ENCODE measurements at places on chromosomes 5 and 9.

- DNase-seq, result no peak
These were observed 69.4 kb downstream of the PPIC start for GRCh38 chr5:122967085-122967484.

DNA sequence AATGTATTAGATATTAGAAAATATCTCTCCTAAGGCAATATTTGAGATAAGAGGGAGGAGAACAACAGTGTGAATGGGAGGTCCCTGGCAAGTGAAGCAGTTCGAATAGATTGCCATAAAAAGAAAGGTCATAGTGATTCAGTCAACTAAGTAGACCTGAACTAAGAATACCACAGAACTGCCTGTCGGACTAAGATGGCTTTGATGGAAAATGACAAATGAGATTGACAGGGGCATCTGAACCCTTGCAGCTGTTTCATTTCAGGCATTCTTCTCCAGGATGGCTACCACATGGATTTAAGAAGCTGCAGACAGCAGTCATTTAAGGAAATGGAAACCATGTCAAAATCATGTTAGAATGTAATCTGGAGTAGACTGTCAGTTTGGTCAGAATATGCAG is 308.4 kb upstream of the MEF2C start:
- no peak for DNase-seq

DNA sequence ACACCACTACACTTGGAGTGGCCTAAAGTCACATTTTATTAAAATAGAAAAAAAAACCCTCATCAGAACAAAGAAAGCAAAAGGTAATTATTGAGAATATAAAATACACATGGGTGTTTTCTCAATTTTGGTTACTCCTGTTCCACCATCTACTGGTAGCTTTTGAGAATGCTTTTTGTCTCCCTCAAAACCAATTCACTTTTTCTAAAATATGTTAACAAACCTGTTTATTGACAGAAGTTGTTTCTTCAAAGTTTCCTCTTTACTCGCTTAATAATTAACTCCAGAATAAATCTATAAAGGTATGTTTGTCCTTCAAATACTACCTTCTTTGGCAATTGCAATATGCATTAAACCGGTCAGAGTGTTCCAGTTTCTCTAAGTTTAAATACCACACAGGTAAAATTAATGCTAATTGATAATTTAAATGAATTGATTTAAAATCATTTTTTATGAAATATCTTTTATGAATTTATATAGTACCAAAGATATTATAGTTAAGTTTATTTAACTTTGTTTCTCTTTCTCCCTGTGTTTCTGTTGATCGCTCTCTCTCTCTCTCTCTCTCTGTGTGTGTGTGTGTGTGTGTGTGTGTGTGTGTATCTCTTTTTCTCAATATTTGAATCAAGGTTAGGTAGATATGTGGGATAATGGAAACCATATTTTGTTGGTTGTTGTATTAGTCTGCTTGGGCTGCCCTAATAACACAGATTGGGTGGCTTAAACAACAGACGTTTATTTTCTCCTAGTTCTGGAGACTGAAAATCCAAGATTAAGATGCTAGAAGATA is 487.4 kb downstream of the PRDM9 start:
- DNase-seq, result no peak

DNA sequence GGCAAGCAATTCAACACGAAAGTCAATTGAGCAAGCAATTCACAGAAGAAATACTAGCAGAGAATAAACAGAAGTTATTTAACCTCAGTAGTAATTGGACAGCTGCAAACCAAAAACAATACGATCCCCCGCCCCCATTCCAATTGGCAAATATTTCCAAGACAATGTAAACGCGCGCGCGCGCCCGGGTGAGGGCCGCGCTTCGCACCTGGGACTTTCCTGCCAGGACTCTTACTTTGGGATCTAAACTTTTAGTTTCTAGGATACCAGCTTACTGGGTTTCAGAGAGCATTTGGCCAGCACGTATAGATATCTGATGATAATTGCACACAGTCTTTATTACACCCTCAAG is 8.6 kb downstream of the RUFY1 start:
- DNase-seq, result no peak

DNA sequence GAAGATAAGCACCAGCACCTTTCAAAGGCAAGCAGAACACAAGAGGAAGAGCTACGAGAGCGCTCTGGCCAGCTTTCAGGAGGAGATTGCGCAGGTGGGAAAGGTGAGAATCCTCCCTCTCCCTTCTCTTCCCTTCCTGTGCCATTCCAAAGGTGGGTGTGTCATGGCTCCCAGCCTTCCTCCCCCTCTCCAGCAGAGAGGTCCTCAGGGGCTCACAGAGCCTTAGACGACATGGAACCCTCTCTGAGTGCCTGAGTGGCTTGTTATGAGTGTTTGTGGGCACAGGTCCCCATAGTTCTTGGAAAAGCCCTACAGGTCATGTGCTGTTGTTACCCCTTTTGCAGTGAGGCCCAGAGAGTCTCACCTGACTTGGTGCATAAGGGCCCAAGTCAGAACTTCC is 5.8 kb downstream of the CCDC180 start:
- DNase-seq, result no peak

DNA sequence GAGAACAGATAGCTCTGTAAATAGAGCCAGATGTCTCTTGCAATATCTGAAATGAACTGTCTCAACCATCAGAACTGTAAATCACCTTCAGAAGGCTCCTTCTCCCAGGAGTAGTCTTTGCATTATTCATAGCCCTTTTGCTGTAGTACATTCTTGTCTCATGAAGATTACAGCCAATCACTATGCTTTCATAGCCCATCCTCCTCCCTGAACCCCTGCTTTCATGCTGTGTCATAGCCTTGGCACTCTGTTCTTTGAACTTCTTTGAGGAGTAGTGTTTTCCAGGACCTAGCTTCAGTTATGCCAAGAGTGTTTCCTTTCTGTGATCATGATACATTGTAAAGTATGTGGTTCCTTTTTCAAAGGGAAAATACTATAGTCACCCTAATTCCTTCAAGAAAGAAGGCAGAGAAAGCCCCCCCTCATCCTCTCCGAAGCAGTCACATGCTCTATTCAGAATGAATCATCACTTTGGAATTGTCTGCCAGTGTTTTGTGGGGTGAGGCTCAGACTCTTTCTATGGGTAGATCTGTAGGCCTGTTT is 61.1 kb downstream of the GRIA1 start:
- DNase-seq, result peak; percentile 37

DNA sequence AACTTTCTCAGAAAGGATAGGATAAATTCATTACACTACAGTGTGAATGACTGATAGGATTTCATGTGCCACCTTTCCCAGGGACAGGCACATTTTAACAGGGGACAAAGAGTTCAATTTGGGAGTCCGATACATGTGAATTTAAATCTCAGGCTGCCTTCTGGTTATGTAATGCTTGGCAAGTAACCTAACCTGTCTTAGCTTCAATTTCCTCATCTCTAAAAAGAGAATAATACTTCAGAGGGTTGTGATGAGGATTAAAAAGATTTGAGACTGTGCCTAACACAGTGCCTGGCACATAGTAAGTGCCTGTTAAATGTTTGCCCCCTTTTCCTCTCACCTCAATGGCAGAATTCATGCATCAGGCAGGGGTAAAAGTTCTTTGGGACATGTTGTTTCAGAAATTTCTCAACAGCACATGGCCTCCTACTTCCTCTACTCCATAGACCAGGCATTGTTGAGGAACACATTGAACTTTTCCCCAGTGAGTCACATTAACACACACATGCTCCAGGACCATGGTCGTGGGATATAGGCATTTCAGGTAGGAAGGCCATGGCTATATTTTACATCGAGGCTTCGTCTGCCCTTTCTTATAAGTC is 94.6 kb upstream of the EGFLAM start:
- no peak for DNase-seq

DNA sequence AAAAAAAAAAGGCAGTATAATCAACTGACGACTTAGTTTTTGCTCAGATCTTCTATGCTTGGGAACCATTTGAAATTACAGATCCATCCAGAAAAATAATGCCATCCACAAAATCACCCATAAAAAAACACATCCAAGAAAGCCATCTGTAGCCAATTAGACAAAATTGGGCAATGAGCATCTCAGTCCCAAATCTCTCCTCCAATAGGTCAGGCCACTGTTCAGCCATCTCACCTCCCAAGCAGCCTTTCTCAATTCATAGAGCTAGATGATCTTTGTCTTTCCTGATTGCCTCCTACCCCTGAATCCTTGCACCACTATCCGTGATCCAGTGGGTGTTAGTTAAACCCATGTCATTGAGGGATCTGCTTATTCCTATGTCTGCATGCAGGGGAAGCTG is 139.6 kb downstream of the SCAMP1 start:
- DNase-seq, result no peak

GRCh38 chr9:126261584-126262356 is 64.9 kb upstream of the MVB12B start:
- no peak for DNase-seq

DNA sequence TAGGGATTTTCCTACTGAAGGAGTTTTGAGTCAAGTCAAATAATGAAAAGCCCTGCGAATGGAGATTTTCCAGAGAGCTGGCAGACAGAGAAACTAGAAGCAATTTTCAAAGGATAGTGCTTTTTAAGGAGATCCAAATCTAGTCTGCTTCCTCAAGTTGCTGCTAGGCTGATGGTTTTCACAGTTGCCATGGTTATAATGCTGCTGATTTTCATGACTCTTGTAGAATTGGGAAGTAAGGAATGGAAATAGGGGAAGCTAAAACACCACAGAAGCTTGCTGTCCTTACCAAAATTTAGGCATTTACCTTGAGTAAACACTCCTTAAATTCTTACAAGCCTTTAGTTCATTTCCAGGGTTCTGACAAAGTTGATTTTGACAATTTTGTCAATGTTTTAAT is 30.1 kb upstream of the HAPLN1 start:
- no peak for DNase-seq

DNA sequence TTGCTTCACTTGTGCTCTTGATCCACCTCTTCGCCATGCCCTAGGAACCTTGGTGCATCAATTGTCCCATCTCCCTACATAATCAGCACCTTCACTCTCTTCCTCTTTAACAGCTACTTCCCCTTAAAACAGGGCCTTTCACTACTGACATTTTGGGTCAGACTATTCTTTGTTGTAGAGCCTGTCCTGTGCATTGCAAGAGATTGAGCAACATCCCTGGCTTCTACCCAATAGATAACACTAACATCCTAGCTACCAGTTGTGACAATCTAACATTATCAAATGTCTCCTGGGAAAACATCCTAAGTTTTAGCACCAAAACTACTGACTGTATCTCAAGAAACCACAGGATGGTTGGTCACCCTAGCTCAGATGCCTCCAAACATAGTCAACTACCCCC is 854.3 kb upstream of the DMAC1 start:
- no peak for DNase-seq

DNA sequence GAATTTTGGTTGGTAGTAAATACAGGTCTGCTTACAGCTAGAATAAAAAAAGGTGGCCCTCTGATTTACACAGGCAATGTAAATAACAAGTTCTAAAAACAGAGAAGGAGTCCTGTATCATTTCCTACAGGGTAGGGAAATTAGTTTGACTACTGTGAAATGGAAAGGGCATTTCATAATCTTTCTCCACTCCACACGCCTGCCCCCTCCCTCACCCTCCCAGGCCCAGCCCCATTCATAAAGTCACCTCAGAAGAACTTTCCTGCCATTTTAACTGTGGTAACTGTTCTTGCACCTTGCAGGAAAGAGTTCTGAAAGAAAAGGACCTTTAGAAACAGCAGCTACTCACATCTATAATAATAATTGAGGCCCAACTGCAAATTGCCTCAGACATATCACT is 69.7 kb downstream of the MEF2C start:
- no peak for DNase-seq

GRCh38 chr9:13284011-13284410 is 4.5 kb upstream of the MPDZ start:
- DNase-seq, result no peak

DNA sequence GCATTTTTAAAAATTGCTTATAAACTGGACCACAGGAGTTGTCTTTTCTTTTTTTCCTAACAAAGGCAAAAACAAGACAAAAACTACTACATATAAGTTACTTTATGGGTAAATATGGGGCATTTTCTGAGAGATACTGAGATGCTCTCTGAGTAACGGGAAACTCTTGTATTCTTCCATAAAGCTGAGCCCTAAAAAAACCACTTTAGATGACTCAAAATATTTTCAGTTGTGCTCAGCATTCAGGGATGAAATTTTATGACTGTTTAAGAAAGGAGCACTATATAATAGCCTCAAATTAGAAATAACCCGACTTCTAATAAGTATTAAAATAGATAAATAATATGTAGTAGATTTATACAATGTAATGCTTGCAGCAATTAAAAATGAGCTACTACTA is 644.5 kb downstream of the KCTD16 start:
- no peak for DNase-seq

DNA sequence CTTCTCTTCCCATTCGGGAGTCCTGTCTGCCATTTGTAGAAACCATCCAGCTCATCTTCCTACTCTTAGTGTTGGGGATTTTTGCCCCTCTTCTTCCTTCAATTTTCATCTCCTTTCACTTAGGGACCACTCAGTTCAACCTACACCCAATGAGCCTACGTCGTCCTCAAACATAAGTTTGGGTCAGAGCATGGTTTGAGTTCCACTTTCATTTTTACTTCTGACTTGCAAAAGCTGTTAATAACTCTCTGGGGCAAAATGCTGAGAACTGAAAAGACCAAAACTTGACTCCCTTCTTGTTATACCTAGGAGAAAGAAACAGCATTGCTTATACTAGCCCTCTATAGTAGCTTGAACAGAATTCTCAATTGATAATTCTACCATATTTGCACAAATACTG is 381.5 kb upstream of the MPDZ start:
- no peak for DNase-seq

GRCh38 chr9:36914212-36914577 is 119.9 kb downstream of the PAX5 start:
- no peak for DNase-seq

DNA sequence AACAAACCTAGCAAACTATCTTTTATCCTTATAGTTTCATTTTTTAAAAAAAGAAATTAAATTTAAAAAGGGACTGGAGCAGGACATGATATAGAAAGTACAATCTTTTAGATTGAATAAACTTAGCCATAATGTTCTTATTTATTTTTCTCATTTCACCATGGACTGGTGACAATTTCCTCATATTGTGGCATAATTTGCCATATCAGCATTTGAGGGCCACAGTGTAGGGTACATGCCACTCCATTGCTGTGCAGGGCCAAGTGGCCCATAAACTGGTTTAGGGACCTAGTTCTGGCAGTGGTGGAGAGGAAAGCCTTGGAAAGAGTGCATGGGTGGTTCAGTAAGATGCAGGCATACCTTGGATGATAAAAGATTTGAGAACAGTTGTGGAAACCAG is 232.9 kb upstream of the ELL2 start:
- DNase-seq, result no peak

GRCh38 chr5:55421074-55421529 is 113.3 kb downstream of the MTREX start:
- DNase-seq, result no peak

DNA sequence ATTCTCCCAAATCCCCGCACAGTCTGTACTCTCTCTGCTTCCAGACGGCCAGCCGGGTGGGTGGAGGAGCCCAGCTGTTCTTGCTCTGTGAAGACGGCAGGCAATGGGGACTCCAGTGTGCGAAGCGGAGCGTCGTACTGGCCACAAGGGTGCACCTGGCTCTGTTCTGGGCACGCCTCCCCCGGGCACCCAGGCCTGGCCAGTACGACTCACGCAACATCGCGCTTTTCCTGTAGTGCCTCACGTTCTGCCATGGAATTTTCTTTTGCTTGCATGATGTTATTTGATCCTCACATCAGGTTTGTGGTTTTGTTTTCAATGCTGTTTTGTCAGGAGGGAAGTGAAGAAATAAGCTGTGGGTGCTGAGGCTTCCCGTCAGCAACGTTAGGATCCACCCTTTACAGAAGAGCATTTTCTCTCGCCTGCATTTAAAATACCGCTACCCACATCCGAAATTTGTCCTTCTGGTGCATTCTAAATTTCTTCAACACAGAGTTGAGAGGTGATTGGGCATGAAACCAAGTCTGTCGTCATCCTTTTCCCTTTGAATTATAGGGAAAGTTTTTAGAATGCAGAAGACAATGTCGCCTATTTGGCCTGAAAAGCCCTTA is 311.7 kb downstream of the TRIM36 start:
- DNase-seq, result no peak

Data from SW 1271 (cell line).